Tongue (tissue), 3 donors: ENCODE measurements at places on chromosomes 5 and 9.

GRCh38 chr5:113059232-113060040 is 82.8 kb downstream of the DCP2 start:
- peak; percentile 68 for DNase-seq

DNA sequence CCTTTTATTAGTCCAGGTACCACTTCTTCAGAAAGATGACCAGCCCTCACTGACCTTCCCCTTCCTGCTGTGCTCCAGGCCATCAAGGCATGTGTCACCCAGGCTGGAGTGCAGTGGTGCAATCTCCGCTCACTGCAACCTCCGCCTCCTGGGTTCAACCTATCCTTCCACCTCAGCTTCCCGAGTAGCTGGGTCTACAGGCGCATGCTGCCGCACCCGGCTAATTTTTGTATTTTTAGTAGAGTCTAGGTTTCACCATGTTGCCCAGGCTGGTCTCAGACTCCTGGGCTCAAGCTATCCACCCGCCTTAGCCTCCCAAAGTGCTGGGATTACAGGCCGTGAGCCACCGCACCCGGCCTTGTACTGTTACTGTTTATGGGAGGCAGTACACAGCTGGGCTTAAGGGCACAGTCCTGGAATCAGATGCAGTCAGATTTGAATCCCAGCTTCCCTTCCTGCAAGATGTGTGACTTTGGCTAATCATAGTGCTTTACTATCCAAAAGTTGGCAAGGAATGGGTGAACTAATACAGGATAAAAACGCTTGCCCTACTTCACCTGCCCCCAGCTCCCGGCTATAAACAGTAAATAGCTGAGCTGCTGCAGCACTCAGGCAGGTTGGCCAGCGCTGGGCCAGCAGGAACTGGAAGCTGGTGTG is 483 bp upstream of the EIF4EBP3 start:
- DNase-seq, result no peak

DNA sequence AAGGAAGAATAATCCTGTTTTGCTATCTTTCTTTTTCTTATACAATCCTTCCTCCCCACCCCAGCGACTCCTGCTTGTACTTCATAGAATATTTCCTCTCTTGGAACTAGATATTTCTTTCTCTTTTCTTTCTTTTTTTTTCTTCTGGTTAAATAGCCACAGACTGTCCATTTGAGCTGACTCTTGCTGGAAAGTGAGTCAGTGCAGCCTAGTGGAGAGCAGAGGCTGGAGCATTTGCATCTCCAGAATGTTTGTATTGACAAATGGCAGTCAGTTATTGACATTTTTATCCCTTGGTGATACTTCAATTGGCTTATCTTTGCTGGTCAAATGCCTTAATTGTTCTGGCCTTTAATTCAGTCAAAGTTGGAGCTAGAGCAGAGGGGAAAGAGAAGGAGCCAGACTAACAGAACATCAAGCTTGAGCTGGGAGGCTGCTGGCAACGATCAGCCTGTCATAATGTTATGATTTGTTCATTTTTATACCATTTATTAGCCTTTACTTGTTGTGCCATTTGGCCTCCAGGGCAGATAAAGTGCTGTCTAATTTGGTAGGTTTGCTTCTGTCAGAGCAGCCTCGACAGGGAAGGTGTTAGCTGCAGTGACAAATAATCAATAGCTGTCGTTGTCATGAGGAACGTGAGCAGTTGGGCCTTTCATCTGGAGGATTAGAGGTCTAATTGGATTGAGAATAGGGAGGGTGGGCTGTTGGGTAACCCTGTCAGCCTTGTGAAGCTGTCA is 69.0 kb downstream of the INVS start:
- DNase-seq, result no peak

GRCh38 chr5:126335886-126336285 is 87.3 kb upstream of the GRAMD2B start:
- DNase-seq, result peak; percentile 72

DNA sequence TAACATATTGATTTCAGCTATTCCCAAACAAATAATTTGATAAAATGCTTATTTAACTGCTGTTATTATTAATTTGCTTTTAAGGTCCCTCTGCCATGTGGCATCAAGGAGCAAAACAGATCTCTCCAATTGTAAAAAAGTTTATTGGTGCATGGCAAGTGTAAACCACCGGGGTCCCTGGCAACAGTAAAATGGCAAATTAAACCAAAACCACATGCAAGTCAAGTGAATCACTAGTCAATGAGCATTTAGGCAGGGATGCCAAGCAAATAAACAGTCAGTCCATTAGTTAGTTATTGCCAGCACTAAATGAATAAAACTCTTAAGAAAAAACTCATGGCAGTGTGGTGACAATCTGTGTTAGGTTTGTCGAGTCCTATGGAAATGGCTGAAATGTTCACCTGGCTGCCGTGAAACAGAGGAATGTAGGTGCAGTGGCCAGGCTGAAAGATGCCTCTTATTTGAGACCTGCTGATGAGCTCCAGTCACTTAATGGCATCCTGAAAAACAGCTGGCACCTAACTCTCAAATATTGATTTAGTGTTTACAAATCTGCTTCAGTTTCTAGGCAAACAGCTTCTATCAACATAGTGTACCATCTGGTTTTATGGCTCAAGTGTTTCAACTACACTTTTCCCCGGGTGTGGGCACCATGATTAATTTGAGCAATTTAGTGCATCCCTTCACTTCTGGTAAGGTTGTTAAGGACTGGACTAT is 296.5 kb upstream of the ITGA1 start:
- DNase-seq, result no peak

GRCh38 chr5:79878136-79878679 is 112.9 kb downstream of the MTX3 start:
- no peak for DNase-seq

DNA sequence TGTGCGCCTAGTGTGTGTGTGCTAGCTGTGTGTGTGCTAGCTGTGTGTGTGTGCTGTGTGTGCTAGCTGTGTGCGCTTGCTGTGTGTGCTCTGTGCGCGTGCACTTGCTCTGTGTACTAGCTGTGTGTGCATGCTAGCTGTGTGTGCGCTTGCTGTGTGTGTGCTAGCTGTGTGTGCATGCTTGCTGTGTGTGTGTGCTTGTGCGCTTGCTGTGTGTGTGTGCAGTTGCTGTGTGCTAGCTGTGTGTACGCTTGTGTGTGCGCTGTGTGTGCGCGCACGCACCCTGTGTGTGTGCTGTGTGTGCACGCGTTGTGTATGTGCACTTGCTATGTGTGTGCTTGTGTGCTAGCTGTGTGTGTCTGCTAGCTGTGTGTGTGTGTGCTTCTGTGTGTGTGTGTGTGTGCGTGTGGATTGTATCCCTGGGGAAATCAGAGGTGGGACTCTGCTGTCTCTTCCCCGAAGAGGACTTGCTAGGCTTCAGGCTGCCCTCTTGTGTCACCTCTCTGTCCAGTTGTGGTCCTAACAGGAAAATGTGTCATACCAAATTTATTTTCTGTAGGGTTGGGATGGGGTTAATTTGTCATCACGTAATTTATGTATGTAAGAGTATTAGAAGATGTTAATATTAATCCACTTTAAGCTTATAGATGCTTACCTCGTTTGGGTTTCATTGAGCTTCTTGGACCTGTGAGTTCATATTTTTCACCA is 38.9 kb downstream of the TPPP start:
- DNase-seq, result no peak

DNA sequence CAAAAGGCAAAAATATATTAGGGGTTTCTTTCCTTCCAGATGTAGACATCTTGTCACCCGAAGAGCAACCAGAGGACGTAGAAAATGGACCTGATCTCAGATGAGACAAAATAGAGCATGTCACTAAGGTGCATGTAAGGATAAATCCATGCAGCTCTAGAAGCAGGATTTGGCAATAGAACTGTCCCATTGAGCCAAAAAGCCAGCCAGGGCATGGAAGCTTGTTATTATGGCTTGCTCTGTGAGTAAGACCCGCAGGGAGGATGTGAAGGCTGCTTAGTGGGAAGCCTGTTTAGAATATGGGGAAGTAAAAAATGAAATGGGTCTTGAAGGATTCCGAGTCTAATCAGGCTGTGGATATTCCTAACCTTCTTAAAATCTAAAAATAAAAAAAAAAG is 165.6 kb upstream of the MPDZ start:
- peak; percentile 68 for DNase-seq

DNA sequence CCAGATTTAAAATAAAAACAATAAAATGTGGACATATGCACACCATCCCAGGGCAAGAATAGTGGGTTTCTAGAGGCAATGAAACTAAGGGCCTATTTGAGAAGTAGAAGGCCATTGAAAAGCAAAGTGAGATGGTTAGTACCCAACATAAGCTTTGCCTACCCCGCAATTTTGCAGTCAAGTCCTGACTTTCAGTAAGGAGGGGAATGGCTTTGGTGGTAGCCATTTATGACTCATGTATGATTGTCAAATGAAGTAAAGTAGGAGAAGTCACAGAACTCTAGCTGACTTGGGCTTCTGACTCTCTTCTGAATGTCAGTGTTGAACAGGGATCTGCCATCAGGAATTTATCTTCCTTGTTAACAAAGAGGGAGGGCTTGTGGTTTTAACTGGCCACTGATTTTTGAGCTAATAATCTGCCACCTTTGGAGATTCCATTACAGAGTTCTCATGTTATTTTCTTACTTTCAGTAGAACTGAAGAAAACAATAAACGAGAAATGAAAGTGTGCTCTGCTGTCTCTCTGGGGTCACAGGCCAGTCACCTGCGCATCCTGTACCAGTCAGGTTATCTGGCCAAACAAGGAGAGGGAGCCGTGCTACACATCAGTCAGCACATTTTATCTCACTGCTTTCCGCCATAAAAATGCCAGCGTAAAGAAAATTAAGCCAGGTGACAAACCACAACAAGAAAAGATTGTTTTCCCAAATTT is 14.3 kb upstream of the SNCAIP start:
- no peak for DNase-seq

GRCh38 chr9:112864403-112864802 is 26.3 kb downstream of the SLC46A2 start:
- DNase-seq, result no peak

- peak; percentile 76 for DNase-seq
Observed at GRCh38 chr9:93119953-93120845, 13.9 kb downstream of the NINJ1 start.

GRCh38 chr9:10843151-10843550 is 230.3 kb upstream of the PTPRD start:
- peak; percentile 17 for DNase-seq

DNA sequence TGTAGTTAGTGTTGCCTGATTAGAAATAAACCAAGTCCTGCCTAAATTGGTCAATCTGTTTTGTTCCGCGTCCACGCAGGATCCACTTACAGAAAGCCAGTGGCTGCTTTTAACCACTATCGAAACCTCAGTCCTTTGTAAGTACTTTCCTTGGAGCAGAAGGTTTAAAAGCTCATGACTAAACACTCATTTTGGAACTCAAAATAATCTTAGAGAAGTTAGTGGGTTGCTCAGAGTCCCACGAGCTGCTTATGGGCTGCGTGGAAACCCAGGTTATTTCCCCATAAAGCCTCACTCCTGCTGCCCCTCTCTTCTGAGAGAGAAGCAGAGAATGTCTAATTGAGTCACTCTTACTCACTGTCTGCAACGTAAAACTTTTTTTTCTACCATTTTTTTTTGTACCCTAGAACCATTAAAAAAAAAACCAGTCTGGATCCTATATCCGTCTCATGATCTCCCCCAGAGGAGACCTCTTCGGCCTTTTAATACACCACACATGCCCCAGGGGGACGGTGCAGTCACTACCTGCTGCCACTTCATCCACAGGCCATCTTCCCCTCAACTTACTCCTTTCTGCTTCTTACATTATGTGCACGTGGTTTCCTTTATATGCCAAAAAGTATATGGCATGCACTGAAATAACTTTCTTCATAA is 7.6 kb downstream of the BASP1 start:
- DNase-seq, result no peak

DNA sequence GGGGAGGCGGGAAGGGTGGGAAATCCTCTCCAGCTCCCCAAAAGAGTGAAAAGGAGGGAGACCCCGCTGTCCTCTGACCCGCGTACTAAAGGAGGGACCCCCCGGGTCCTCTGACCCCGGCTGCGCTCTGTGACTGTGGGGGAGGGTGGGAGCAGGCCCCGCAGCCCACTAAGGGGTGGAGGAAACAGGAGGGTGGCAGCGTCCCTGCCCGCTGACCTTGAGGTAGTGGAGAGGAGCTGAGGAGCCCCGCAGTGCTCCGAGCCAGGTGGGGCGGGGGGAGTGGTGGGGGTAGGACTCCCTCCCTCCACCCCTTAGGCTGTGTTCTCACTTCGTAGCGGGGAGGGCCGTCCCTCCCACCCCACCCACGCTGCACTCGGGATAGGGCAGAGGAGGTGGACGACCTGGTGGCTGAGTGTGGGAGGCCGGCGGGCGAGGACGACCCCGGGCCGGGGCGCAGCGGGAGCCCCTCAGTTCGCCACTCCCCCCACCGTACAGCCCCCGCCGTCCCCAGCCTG is 449 bp upstream of the ADCY2 start:
- DNase-seq, result no peak

- no peak for DNase-seq
Observed at GRCh38 chr5:146731909-146732659, 146.5 kb downstream of the PPP2R2B start.

DNA sequence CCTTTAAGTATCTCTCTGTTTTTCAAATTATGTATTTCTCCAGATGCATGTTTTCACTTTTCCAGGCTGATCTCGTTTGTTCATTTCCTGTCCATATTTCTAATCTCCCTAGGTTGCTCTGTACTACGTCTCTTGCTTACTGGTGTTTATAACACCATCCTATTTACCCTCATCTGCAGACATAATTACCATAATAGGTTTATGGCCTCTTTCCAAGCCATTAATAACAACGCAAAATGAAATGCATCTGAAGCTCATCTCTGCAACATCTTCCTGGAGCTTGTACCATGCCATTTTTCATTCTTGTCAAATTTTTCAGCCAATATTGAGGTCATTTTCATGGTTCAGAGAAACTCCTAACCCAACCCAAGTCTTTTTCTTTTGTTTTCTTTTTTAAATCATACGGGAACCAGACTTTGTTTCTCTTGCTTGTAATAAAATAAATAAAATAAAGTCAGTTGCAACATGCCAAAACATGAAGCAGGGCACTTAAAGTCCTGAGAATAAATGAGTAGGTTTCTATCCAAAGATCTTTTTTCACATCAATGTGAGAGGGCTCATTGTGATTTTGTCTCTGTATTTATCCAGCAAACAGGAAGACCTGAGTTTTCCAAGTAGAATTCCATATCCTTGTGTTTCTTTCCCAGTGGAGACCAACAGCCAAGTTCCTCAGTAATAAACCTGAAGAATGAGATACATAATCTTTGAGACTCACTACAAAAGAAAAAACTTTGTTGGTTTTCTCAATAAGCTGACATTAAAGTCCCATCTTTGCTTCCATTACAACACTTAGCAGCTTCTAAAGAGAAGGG is 37.0 kb downstream of the DPYSL3 start:
- DNase-seq, result peak; percentile 67

DNA sequence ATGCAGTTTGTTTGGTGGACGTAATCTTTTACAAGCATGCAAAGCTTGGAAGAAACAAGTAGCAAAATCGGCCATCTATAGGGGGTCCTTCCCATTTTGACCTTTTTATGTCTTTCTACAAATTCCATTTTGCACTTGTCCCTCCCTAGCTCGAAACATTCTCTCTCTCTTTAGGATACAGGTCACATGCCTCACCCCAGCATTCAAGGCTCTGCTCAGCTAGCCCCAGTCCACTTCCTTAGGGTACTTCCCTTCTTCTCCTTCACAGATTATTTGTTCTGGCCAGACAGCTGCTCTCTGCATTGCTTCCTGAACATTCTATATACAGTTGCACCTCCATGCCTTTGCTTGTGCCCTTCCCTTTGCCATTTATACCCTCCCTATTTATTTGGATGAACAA is 31.7 kb upstream of the TRIM14 start:
- DNase-seq, result no peak

GRCh38 chr5:138978080-138978479 is 102.9 kb upstream of the LRRTM2 start:
- DNase-seq, result no peak
